Endothelial cell (in vitro differentiated cells): ENCODE measurements at places on chromosomes 3 and 15.

DNA sequence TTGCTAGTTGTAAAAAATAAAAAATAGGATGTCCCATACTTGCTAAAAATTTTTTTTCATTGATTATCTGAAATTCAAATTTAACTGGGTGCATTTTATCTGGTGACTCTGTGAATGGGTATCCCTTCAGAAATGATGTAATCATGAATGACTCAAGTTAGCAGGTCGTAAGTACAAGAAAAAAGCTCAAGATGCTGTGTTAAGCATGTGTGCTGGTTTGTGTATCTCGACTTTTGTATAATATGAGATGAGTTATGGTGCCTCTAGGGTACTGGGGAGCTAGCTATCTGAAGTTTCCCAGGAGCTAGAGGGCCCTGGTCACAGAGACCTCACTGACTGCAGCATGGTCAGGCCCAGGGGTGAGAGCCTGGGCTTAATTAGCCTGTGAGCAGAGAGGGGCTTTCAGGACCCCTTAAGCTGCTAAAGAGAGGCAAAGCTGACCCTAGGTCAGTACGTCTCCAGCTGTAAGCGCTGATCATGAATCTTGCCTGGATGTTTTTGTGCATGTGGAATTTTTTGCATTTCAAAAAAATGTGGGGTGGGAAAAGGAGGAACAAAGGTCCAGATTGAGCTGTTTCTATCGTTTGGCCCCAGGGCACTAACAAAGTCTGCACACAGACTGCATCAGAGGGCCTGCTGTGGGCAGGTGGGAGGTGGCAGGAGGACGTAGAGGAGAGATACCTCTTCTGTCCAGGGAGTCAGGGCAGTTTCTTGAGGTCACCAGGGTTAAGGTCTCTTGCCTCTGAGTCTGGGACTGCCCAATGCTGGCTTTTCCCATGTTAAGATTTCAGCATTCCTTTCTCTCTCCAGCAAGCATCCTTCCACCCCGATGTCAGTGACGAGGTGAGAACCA is 233.2 kb upstream of the TPM1 start:
- DNase-seq = no peak

GRCh38 chr3:36455406-36455805 is 75.1 kb downstream of the STAC start:
- DNase-seq = no peak

DNA sequence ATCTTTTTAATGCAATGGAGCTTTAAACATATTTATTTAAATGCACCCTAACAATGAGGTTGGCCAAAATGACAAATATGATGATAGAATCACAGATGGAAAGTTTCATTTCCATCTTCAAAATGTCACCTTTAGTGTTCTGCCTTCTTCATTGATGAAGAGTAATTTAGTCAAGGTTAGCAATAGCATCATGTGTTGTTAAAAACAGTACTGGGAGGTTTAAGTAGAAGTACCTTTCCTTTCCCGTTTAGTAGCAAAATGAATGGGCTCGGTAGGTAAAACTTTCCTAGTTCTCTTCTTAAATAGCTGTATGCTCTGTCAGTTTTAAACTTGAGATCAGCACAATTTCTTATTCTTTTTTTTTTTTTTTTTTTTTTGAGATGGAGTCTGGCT is 35.1 kb downstream of the EIF2AK4 start:
- DNase-seq = no peak

GRCh38 chr15:75090388-75090734 is 67.0 kb downstream of the PPCDC start:
- DNase-seq = no peak

DNA sequence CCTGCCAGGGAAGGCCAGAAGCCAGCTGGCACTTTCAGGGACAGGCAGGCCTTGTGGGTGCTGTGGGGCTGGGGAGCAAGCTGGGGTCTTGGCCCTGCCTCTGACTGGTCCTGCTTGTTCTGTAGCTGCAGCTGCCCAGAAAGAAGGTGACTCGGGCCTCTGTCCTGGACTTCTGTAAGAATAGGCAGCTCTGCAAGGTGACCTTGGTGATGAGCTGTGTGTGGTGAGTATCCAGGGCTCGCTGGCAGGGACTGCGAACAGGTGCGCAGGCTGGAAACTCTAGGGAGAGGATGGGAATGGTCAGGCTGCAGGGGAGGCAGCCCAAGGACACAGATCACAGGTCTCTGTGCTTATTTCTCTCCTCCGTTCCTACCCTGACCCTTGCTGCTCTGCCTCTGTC is 31.2 kb downstream of the SLC22A14 start:
- no peak for DNase-seq

- DNase-seq = no peak
These were observed 68.9 kb downstream of the DUT start for GRCh38 chr15:48400086-48400485.

DNA sequence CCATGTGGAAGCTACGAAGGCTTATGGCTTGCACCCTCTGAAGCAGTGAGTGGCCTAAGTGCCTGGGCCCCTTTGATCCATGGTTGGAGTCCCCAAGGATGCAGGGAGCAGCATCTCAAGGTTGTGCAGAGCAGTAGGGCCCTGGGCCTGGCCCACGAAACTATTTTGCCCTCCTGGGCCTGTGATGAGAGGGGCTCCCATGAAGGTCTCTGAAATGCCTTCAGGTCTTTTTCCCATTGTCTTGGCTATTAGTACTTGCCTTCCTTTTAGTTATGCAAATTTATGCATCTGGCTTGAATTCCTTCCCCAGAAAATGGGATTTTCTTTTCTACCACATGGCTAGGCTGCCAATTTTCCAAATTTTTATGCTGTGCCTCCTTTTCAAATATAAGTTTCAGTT is 158.8 kb upstream of the MME start:
- DNase-seq = no peak

- DNase-seq = no peak
These were observed 174.8 kb downstream of the POLR2M start for GRCh38 chr15:57881361-57881760.

- no peak for DNase-seq
These were observed 86.5 kb upstream of the MYZAP start for GRCh38 chr15:57505056-57505715.

GRCh38 chr3:172153335-172153861 is 114.0 kb downstream of the FNDC3B start:
- peak; percentile 67 for DNase-seq

GRCh38 chr15:70508561-70509281 is 254.6 kb downstream of the UACA start:
- no peak for DNase-seq

- no peak for DNase-seq
These were observed 3.4 kb downstream of the TMEM212 start for GRCh38 chr3:171846597-171846996.

GRCh38 chr3:119319311-119319710 is 25.1 kb downstream of the ARHGAP31 start:
- no peak for DNase-seq

DNA sequence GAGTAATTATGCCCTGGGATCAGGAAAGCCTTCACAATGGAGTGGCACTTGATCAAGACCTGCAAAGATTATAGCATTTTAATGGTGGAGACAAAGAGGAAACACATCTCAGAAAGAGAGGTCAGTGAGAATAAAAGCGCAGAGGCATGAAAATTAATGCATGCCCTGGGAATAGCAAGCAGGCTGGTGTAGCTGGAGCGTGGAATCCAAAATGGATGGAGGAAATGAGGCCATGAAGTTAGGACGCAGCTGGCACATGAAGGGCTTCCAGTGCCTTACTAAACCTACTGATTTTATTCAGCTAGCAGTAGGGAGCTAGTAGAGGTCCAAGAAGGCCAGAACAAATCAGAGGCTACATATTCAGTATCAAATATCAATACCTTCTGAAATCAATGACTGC is 38.1 kb downstream of the TMEM212 start:
- DNase-seq = no peak

DNA sequence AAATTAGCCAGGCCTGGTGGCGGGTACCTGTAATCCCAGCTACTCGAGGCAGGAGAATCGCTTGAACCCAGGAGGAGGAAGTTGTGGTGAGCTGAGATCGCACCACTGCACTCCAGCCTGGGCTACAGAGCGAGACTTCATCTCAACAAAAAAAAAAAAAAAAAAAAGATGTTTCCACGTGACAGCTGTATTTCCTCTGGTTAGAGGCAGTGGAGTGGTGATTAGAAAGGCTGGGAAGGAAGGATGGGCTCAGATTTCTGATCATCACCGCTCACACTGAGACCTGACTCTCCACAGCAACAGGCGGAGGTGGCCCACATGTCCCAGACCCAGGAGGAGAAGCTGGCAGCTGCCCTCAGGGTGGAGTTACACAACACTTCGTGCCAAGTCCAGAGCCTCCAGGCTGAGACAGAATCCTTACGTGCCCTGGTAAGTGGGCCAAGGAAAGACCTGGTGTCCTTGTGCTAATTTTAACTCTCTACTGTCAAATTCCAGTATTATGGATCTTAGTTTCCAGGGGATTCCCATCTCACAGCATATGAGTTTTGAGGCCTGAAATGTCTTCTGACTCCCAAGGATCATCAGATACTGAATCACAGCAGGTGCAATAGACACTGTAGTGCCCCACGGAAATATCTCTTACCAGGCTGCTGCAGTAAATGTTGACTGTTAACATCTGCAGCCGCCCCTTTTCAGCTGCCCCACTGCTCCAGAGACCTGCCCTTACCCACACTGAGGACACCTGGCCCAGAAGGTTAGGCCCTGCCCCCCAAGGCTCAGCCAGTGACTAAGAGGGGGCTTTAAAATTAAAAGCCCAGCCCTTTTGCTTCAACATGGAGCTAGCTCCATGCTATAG is 66.9 kb downstream of the BFSP2 start:
- DNase-seq = no peak

DNA sequence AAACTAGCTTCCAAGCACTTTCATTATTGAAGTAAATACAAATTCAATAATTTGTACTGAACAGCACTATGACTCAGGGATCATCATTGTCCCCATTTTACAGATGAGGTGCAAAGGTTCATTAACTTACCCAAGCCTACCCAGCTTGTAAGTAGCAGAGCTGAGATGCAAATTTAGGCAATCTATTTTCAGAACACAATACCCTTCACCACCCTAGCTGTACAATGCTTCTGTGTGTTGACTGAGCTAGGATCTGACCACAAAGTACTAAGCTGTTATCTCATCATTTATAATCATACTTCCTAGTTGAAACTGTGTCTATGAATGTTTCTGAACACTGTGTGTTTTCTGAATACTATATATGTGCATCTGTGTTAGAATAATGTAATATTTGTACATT is 3.2 kb upstream of the ILDR1 start:
- DNase-seq = no peak

DNA sequence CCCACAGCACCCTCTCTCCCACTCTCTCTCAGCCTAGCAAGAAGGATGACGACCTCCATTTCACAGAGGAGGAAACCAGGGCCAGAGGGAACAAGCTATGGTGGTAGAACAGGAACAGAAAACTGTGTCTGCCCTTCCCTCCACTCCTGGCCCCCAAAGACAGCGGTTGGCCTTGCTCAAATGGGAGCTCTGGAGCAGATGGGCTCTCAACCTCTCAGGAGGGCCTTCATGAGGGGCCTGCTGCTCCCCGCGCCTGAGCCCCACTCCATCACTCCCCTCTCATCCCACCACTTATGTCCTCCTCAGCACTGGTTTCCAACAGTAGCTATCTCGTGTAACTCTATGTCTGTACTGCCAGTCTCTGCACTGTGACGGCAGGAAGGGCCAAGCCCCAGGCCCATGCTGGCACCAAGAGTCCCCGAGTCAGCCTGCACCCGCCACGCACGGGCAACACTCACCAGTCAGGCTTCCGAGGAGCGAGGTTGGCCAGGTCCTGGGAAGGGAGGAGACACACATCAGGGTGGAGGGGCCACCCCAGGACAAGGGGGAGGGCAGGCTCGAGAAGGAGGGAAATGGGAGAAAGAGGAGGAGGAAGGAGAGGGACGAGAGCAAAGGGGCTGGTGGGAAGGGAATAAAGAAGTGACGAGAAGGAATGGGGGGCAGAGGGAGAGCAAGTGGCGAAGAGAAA is 45.5 kb downstream of the PTH1R start:
- DNase-seq = no peak

DNA sequence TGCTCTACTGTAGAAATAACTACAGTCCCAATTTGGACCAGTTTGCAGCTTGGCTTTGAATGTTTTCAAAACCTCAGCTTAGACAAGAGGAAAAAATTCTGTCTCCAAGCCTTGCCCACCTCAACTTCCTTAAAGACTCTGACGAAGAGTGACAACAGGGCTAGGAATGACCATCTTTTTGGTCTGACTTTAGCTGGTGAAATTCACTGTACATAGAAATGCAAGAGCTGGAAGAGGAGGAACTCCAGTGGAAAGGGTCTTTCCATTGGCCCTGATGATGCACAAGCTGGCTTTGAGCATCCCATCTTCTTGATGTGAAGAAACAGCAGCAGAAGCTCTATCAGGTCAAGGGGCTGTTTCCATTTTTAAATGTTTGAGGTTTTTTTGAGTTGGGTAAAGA is 22.7 kb upstream of the SH3BP5 start:
- DNase-seq = no peak

DNA sequence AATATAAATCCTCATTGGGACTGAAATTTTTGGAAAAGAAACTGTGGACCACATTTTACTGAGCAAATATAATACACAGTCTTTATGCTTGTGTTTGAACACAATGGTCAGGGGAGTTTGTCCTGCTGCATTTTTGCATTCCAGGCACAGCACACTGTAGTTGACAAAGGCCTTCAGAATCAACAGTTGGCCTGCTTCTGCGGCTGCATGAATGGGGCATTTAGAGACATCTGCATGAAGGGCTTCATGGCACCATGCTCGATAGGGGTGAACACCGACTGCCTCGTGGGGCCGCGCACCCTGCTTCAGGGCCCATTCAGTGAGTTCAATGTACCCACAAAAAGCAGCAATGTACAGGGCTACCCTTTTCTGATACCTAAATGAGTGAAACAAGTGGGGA is 15.4 kb upstream of the COMMD2 start:
- no peak for DNase-seq

GRCh38 chr3:14810801-14811661 is 7.7 kb upstream of the FGD5 start:
- peak; percentile 27 for DNase-seq

GRCh38 chr3:17882981-17883380 is 140.6 kb upstream of the TBC1D5 start:
- no peak for DNase-seq

GRCh38 chr3:161132391-161132790 is 27.2 kb upstream of the B3GALNT1 start:
- DNase-seq = no peak

- no peak for DNase-seq
These were observed 1055.7 kb downstream of the NAALADL2 start for GRCh38 chr3:175914785-175915184.

DNA sequence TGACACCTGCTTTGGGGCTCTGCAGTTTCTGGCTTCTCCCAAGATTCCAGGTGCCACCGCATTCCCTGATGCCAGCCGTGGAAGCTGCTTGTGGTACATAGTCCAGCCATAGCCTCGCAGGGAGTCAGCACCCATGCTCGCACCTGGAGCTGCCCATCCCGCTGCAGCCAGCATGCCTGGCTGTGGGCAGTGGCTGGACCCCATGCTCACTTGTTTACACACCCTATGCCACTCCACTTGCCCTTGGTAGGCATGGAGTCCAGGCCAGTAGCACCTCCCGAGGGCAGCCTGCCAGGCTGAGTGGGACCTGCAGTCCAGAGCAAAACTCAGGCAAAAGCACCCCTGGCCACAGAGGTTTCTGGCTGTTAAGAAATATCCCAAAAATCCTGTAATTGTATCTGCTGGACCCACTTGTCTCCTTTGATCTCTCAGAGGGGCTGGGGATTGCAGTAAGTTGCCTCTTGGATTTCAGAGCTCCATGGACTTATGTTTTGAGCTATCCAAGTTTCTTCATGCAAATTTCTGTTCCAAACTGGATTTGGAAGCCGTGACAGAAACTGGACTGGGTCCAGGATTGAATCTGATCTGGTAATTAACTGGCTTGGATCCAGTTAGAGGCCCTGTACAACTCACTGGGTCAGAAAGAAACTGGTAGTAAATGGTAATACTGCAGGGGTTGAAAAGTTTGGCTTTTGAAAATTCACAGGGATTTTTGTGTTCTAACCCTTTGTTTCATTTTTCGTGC is 149.3 kb downstream of the FMN1 start:
- no peak for DNase-seq
